ENCODE measurements at places on chromosomes 12 and 14.

- no peak for DNase-seq
Measured at GRCh38 chr12:78865516-78865915, 942 bp downstream of the SYT1 start.

DNA sequence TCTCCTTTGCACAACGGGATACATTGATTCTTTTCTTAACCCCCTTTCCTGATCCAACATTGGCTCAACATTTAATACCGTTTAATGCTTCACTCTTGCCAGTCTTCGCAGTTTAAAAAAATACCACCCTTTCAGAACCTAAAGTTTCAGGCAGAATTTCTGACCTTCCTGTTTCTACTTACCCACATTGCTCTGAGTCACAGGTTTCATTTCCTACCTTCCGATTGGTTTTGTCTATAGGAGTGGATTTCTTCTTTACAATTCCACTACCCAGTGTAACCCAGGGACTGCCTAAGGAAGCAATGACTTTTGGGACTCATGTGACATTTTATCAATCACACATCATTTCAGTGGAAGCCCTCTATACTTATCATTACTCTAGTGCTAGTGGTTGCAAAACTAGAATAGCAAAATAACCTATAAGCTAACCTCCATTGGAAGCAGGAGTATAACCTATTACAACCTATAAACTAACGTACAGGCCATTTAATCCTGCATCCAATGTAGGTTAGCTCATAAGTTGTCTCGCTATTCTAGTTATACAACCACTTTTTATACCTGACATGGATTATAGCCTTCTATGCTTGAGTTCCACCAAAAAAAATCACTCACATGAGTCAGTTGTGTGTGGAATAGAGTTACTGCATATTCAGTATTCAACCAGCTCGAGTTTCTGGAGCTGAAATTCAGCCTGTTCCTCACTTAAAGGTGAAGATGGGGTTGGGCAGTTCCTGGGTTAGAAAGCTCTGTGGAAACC lies 64.9 kb upstream of the KITLG start:
- no peak for DNase-seq

- DNase-seq: no peak
Measured at GRCh38 chr12:122726080-122726558, 4.5 kb downstream of the HCAR1 start.

- DNase-seq: no peak
Measured at GRCh38 chr14:68423686-68424085, 369.2 kb downstream of the ZFP36L1 start.

- DNase-seq: no peak
Measured at GRCh38 chr12:103827911-103828391, 13.1 kb downstream of the NT5DC3 start.
